ENCODE measurements at places on chromosomes 12 and 14. TPM values are rescaled to one million over a fixed set of nuclear protein-coding genes. Genes with fewer than 3 reads are reported as not detected.

ART4 gene
- polyA plus RNA-seq, result 6.8 TPM

RILPL2 gene
- polyA plus RNA-seq, result 4.3 TPM

CMA1 gene
- not detected for polyA plus RNA-seq

PLCZ1 gene
- 0.34 TPM for polyA plus RNA-seq

OR6S1 gene
- not detected for polyA plus RNA-seq

KCNH3 gene
- 1.6 TPM for polyA plus RNA-seq

GUCY2C gene
- 0.02 TPM for polyA plus RNA-seq

KCNJ8 gene
- polyA plus RNA-seq, result 25.7 TPM

TBC1D30 gene
- 0.57 TPM for polyA plus RNA-seq

All from right cardiac atrium (tissue), 5 donors.